Right cardiac atrium (tissue), 5 donors: ENCODE measurements at places on chromosomes 1 and 21. TPM values are rescaled to one million over a fixed set of nuclear protein-coding genes. Genes with fewer than 3 reads are reported as not detected.

DNA sequence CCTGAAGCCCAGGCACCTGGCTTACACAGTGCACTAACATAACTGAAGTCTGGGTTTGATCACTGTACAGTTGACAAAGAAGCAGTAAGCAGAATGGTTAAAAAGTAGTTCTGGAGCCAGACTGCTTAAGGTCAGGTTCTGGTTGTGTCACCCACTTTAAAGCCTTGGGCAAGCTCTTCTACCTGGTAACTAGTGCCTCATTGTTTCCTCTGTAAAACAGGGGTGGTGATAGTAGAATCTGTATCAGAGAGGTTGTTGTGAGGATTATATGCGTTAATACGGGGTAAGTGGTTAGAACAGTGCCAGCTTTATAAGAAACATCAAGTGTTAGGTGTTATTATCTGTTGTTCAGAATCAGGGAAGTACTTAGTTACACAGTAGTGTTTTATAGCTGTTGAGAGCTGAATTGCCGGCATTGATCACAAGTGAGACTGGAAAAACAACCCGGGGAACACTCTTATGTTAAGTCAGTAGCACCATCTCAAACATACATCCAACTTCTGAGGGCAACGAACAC, 3.7 kb downstream of the BACH1 start:
- DNase-seq: no peak

- no peak for DNase-seq
Observed at GRCh38 chr1:82371844-82372498, 571.2 kb downstream of the ADGRL2 start.

DNA sequence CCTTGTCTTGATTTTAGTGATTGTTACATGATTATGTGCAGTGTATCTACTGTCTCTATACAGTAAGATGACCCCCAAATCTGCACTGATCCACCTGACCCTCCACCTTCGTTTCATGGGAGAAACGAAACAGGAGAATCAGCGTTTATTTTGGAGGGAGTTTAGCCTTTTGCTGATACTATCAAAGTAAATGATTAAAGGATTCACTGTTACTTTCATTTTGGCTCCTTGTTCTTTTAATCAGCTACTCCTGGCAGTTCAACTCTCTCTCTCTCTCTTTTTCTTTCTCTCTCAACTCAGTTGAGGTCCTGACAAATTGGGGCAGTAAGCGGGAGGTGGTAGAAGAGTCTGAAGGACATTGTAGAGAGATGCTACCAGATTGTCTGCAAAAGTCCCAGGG, 9.9 kb upstream of the OR6K3 start:
- no peak for DNase-seq

DNA sequence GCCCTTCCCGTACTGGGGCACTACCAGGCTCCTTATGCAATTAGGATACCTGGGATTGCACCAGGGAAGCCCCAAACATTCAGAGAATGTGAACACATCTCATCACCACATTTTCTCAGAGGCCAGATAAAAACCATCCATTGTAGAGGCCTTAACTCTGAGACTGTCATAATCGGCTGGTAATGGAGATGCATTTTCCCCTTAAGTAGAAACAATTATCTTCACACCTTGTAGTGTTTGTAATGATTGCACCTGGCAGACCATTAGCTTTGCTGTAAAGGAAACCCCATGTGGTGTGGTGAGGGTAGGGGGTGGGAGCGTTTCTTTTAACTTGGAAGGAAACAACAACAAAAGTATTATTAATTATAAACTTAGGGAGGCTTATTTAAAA, 90.0 kb upstream of the TLR5 start:
- no peak for DNase-seq

The SLC45A1 gene
- total RNA-seq: 3.0 TPM

The C4BPB gene
- 0.43 TPM for total RNA-seq
